GM12892 (cell line): ENCODE measurements at places on chromosomes 3 and 15.

GRCh38 chr3:110791995-110792686, 279.5 kb upstream of the NECTIN3 start:
- DNase-seq: no peak

- DNase-seq: no peak
Observed at GRCh38 chr3:23800731-23801130, 5.0 kb upstream of the UBE2E1 start.

- DNase-seq: no peak
Observed at GRCh38 chr15:79475306-79475705, 43.2 kb downstream of the MINAR1 start.

- no peak for DNase-seq
Observed at GRCh38 chr15:32831485-32831884, 113.7 kb downstream of the GREM1 start.

DNA sequence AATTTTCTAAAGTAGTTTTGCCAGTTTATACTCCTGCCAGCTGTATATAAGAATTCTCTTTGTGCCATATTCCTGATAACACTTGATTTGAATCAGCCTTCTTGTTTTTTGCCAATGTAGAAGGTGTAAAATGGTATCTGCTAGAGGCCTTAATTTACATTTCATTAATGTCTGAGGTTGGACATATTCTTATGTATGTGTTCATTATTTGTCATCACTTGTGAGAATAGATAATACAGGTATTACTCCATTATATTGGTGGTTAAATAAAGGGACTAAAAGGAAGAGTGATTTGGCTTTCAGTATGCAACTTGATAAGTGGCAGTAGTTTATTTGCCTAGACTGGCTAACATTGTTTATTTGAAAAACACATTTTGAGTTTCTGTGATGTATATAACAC, 25.8 kb downstream of the PAK2 start:
- no peak for DNase-seq

- DNase-seq: no peak
Observed at GRCh38 chr3:193868590-193868989, 267.4 kb upstream of the HES1 start.

GRCh38 chr15:59818336-59818735, 129.2 kb upstream of the BNIP2 start:
- no peak for DNase-seq

DNA sequence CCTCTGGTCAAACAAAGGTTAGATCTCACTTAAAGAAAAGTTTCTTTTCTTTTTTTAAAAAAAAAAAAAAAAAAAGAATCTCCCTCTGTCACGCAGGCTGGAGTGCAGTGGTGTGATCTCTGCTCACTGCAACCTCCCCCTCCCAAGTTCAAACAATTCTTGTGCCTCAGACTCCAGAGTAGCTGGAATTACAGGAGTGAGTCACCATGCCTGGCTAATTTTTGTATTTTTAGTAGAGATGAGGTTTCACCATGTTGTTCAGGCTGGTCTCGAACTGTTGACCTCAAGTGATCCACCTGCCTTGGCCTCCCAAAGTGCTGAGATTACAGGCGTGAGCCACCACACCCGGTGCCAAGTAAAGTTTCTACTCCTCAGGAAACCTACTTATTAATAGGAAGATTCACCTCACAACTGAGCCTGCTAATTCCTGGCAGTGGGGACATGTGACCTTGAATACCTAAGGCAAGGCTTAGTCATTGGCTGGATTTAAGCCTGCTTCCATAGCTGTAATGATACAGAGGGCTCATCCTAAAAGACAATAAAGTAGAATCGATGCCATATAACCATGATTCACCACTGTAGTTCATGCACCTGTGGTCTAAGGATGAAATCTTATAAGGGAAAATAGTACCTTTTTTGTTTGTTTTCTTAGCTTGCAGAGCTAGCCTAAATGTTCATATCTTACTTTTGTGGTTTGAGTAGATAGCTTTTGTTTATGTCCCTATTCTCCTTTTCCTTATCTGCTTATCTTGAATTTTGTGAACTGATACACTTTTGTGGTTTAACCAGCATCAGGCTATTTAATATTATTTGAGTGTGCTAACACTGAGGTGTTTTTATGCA, 24.8 kb upstream of the RBMS3 start:
- no peak for DNase-seq

DNA sequence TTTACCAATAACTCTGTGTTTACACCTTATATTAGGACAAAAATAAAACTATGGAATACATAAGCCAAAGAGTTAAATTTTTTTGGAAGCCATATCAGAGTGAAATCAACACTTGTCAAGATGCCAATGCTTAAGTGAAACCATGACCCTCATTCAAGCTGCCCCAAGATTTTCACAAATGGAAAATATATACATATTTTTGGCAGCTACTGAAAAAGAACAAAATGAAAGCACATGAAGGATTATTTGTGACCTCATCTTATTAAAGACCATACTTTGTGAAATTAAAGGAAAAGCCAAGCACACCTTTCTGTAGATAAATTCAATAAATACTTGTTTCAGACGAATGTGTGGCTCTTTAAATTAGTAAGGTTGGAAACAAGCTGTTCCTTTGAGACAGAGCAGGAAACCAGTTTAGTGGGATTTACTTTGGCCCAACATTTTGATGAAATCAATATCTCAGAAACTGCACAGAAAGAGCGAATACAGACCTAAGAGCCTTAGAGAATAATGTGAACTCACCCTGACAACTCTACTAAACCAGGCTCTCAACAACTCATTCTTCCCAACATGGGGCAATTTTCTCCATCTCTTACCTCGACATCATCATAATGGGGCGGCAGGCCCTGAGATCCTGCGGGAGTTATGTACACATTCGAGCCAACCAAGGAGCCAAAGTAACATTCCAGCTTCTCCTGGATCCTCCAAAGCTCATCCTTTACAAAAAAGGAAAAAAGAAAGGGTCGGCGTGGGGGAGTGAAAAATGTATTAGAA, 11.1 kb downstream of the RIOX2 start:
- no peak for DNase-seq

DNA sequence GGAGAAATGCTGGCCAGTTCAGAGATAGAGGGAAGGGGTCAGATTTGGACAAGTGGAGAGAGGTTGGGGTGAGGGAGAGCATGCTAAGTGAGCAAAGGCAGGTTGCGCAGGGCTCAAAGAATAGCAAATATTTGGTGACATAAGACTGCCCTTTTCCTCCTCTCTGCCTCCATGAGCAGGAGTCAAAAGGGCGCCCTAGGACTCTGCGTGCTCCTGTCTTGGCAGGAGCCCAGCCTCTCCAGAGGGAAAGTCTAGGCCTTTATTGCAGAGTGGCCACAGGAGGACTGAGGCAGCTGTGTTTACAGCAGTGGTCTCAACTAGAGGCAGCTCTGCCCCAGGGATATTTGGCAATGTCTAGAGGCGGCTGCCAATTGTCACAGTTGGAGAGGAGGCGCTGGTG, 165.6 kb downstream of the FAM43A start:
- DNase-seq: no peak

- no peak for DNase-seq
Observed at GRCh38 chr3:24829011-24829581, 334.4 kb upstream of the THRB start.

DNA sequence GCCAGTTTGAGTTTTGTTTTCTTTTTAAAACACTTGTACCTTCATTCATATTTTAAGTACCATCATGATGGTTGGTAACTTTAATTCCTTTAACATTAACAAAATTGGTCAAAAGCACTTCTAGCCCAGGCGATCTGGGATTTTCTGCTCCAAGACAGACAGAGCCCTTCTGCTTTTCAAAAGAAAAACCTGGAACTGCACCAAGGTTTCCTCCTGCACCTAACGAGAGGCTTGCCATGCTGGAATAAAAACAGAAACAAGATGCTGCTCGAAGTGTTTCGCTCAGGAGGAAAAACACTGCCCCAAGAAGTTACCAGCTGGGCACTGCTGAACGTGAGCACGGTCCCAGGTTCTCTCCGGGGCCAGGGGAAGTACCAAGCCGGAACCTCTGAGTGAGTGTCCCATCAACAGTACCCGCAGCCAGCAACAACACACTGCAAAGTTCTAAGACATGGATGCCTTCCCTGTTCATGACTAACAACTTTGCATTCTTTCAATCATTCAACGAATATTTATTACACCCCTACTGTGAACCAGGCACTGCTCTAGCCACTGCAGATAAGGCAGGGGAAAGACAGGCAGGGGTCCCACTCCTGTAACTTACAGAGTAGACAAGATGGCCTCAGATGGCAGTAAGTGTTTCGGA, 98.8 kb downstream of the XXYLT1 start:
- no peak for DNase-seq

DNA sequence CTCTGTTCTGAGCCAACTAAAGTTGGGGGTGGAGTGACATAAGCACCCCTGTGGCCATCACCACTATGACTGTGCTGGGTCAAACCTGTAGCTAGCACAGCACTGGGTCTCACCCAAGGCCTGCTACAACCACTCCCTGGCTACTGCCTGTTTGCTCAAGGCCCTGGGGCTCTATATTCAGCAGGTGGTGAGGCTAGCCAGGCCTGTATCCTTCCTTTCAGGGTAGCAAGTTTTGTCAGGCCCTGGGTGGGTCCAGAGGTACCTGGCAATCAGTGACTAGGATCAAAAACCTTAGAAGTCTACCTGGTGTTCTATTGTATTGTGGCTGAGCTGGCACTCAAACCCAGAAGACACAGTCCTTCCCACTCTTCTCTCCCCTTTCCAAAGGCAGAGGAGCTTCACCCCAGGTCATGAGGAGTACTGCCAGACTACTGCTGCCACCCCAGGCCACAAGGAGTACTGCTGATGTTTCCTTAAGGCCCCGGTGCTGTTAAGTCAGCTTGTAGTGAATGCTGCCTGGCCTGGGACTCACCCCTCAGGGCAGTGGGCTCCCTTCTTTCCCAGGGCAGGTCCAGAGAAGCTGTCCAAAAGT, 170.8 kb downstream of the IGSF11 start:
- DNase-seq: no peak

DNA sequence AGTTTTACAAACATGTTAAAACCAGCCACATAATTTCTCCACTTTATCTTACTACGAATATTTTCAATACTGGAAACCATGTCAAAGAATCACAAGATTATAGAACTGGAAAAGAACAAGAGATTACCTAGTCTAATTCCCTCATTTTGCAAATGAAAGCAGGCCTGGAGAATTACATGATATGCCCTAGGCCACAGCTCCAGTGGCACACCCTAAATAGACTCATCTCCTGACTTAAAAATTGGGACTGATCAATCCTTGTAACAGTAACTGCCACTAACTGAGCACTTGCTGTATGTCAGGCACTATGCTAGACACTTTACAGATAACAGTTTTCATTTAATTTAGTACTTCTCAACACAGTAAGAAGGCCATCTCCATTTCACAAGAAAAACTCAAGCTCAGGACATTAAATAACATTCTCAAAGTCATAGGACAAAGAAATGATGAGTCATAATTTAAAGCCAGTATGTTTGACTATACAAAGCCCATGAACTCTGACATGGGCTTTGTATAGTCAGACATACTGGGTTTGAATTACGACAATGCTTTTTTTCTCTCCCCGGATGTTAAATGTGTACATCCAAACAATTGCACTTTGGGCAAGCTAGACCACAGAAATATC, 9.4 kb downstream of the IGSF11 start:
- DNase-seq: no peak

- DNase-seq: no peak
Observed at GRCh38 chr3:186526256-186526606, 17.9 kb downstream of the CRYGS start.

DNA sequence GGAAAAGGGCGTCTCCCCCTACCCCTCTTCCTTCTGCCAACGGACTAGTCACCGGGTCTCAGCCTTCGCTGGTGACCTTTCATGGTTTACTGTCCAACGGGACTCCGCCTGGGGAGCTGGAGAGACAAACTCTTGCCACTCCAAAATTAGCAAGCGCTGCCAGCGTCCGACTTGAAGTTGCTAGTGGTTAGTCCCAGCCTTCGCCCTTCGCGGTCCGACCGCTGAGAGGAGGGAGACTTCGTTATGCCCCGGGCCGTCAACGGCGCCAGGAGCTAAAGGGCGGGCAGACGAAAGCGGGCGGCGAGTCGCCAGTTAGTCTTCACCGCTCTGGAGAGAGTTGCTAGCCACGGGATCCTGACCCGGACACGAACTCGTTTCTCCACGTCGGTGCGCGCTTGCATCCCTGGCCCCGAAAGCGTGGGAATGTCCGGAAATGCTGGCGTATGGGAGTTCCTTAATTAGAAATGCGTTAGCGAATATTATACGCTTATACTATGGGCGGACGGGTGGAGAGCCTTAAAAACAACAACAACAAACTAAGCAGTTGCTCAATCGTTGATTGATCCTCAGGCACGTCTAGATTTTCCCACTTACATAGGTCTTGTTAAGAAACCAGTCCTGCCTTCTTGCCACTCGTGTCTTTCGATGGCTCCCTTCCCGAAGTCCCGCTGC, 716 bp downstream of the SMC4 start:
- DNase-seq: no peak

DNA sequence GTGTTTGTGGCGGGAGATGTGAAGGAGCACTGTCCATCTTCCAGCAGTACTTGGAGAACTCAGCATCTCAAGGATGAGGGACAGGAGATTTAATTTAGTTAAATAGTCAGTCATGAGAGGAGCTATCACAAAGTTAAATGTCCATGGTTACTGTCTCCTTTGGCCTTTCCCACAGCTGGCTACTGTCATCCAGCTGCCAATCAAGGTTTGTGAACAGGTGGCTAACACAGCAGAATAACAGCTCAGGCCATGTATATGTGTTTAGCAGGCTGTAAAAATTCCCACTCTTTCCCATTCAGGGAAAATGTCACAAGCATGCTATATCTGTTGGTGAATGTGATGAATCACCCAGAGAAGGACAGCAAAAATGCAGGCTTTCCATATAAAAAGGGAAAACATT, 120.5 kb downstream of the TMEM108 start:
- no peak for DNase-seq

GRCh38 chr3:117512975-117513374, 803.4 kb downstream of the TUSC7 start:
- DNase-seq: no peak

DNA sequence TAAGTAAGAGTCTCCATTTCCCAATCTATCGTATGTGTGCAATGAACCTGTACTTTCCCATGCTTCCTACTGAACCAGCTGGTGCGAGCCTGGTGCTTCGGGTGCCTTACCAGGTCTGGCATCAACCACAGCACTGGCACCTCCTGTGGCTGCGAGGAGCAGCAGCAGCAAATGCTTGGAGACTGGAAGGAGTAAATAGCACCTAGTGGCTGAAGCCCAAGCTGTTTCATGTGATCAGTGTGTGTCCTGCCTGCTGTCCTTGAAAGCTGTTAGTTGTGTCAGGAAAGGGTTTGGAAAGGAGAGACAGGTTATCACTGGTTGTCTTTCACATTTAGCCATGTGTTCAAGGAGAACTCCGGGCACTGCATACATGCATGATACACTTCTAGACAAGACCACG, 31.8 kb downstream of the PCOLCE2 start:
- no peak for DNase-seq
